Endothelial cell (in vitro differentiated cells): ENCODE measurements at places on chromosomes 12 and 14. TPM values are rescaled to one million over a fixed set of nuclear protein-coding genes. Genes with fewer than 3 reads are reported as not detected.

Gene SAMD15
- total RNA-seq: 1.7 TPM

Gene RGS6
- total RNA-seq: 15.7 TPM

DNA sequence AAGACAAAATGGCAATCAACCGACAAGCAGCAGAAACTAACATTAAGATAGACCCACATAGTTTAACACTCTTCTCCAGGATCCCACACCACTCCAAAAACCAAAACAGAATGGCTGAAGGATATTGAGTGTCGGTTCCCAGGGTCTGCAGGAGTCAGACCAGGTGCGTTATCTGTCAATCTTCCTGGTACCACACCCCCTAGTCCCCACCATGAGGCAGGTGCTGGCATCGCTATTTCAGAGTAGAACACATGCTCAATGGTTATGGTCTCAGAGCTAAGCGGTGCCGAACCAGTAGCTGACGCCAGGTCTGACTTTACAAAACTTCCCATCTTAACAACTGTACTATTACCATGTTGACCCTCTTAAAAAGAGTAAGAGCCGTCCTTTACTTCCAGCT lies 10.2 kb downstream of the STX2 start:
- no peaks in the 10 kb centered on the region for H3K4me1 ChIP-seq
- H3K27ac ChIP-seq: no peak overlapping the region
- no peak overlapping the region for H3K4me3 ChIP-seq
- H3K36me3 ChIP-seq: no peaks in the 10 kb centered on the region

DNA sequence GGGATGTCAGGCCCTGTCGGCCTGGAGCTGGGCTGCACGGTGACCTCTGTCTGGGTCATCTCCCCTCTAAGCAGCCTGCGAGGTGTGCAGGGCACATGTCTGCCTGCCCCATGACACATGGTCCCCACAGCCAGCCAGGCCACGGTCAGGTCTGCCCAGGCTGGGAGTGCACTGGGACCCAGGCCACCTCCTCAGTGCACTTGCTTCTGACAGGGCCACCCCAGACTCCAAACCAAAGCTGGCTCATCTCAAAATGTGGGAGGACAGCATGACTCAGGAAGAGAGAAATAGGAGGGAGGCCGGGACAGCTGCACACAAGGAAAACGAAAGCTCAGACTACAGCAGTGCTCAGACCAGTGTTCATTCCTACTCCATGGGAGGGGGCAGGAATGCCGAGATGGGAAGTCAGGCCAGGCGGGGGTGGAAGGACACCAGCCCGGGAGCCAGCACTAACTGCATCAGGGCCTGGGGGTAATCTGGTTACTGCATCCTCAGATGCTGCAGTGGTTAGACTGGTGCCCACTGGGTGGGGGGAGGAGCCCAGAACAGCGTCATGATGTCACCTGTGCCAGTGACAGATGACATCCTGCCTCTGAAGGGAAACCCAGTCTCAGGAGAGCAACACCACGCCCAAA lies 4.0 kb downstream of the P2RX2 start:
- H3K27ac ChIP-seq: no peak overlapping the region
- DNase-seq: no peak
- peak overlapping the region; percentile 74 for H3K4me3 ChIP-seq
- H3K36me3 ChIP-seq: peaks cover 27% of the 10 kb centered on the region
- peaks cover 6% of the 10 kb centered on the region for H3K4me1 ChIP-seq
- peaks cover 22% of the 10 kb centered on the region for H3K27me3 ChIP-seq

DNA sequence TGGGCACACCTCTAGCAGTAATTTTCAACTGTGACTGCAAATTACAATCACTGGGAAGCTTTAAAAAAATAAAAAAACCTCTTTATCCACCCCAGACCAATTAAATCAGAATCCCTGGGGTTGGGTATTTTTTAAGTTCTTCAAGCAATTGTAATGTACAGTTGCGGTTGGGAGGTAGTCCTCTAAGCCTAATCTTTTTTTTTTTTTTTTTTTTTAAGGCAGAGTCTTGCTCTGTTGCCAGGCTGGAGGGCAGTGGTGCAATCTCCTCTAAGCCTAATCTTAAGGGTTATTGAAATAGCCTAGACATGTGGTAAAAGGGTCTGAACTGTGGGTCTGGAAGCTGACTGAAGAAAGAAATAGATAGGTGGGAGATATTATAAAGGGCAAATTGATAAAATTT lies 230.5 kb downstream of the AKAP6 start:
- no peak overlapping the region for H3K4me3 ChIP-seq
- H3K27me3 ChIP-seq: no peaks in the 10 kb centered on the region
- no peak for DNase-seq
- H3K36me3 ChIP-seq: no peaks in the 10 kb centered on the region

DNA sequence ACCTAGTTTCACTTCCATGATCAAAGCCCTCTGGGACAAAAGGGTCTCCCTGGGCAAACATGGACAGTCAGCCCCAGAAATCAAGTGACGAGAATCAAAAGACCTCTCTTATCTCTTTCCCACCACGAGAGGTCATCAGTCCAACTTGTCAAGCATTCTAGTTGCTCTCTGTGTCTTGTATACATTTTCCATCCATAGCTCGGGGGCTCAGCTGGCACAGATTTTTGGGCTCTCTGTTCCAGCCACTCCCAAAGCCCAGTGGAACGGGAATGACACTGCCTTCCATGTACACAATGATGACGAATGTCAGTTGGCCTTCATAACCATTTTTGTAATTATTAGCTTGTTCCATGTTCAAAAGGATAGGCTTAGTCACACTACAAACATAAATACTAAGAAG lies 29.7 kb downstream of the NOS1 start:
- peaks cover 12% of the 10 kb centered on the region for H3K27me3 ChIP-seq
- H3K27ac ChIP-seq: no peak overlapping the region
- no peak for DNase-seq
- no peaks in the 10 kb centered on the region for H3K36me3 ChIP-seq
- peaks cover 10% of the 10 kb centered on the region for H3K4me1 ChIP-seq
- no peak overlapping the region for H3K4me3 ChIP-seq

GRCh38 chr14:57317248-57317833 lies 48.6 kb downstream of the AP5M1 start:
- no peak overlapping the region for H3K27ac ChIP-seq
- H3K4me1 ChIP-seq: peaks cover 6% of the 10 kb centered on the region
- H3K36me3 ChIP-seq: no peaks in the 10 kb centered on the region
- no peak overlapping the region for H3K4me3 ChIP-seq
- peak; percentile 80 for DNase-seq
- peaks cover 1% of the 10 kb centered on the region for H3K27me3 ChIP-seq

DNA sequence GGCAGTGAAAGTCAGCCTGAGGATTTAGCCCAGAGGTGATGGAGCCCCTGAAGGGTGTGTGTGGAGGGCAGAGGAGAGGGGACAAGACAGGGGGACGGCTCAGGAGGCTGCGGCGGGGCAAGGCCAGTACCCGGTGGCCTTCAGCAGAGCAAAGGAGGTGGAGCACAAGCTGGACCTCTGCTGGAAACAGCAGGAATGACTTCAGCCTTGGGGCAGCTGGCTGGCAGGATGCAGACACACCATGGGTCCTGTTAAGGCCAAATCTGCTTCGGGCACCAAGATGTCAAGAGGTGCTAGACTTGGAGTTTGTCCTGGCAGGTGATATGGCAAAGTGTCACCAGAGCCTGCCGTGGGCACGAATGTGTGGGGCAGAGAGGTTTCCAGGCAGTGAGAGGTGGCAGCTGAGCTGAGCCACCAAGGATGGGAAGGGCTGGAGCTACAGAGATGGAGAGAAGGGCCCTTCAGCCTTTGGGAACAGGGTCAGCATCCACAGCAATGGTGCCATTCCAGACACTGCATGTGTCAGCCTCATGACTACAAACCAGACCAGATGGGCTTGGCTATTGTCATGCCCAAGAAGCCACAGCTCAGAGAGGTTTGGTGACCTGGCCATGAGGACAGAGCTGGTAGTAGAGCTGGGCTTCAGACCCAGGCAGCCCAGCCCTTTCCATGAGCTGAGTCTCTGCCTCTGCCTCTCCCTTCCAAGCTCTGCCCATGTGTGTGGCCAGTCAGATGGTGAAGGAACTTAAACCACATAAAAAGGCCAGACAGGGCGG lies 91.9 kb downstream of the LGMN start:
- DNase-seq: no peak
- H3K4me3 ChIP-seq: peak overlapping the region; percentile 65

DNA sequence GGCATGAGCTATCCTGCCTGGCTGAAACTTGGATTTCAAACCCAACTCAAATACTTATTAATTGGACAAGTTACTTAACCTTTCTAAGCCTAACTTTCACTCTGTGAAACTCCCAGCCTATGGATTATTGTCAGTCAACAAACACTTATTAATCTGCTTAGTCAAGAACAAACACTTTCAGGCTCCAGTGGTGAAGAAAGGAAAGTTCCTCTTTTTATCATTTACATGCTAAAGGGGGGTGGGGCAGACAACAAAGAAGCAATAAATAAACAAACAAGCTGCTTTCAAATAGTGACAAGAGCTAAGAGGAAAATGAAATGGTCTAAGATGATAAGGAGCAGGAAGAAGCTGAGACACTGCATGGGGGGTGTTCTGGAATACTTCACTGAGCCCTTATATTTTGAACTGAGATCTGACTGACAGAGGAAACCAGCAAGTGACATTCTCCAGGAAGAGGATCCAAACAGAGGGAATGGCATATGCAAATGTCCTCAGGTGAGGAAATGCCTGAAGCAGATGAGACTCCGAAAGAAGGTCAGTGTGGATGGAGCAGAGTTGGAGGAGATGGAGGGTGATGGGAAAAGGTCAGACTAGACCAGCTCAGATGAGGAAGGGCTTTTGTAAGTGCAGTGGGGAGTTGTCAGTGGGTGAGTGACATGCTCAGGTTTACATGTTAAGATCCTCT lies 259.6 kb downstream of the ITPR2 start:
- peaks cover 12% of the 10 kb centered on the region for H3K36me3 ChIP-seq
- peak overlapping the region; percentile 0 for H3K4me3 ChIP-seq
- H3K27ac ChIP-seq: peak overlapping the region; percentile 71
- DNase-seq: no peak
- peaks cover 4% of the 10 kb centered on the region for H3K27me3 ChIP-seq
- peaks cover 21% of the 10 kb centered on the region for H3K4me1 ChIP-seq

DNA sequence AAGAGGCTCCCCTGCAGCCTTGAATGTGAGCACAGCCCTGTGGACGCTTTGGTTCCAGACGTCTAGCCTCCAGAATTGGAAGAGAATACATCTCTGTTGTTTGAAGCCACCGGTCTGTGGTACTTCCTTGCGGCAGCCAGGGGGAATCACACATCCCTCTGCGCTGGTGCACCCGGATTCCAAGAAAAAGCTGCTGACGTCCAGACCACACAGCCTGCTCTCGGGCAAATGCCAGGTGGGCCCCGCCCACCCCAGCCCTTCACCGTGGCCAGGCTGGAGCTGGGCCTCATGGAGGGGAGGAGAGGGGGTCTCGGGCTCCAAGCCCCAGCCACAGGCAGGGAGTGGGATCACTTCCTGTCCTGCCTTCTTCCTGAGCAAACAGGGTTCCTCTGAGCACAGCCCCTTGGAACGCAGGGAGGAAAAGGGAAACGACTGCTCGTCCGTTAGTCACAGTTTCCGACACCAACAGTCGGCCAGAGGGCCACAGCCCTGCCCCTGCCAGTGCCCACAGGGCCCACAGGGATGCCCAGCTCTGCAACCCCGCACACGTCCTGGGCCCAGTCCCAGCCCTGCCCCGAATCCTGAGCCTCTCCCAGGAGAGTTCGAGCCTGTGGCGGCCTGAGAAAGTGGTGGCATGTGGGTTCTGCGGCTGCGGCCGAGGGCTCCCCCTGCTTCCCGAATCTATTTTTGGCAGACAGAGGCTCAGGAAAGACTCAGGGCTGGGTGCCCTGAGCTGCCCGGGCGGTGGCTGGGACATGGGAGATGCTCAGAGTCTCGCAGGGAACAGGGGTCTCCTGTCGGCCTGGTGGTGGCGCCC lies 85.3 kb downstream of the RFLNA start:
- peaks cover 16% of the 10 kb centered on the region for H3K36me3 ChIP-seq
- DNase-seq: peak; percentile 59
- H3K27ac ChIP-seq: peak overlapping the region; percentile 96
- peaks cover 28% of the 10 kb centered on the region for H3K4me1 ChIP-seq
- peaks cover 13% of the 10 kb centered on the region for H3K27me3 ChIP-seq
- no peak overlapping the region for H3K4me3 ChIP-seq

DNA sequence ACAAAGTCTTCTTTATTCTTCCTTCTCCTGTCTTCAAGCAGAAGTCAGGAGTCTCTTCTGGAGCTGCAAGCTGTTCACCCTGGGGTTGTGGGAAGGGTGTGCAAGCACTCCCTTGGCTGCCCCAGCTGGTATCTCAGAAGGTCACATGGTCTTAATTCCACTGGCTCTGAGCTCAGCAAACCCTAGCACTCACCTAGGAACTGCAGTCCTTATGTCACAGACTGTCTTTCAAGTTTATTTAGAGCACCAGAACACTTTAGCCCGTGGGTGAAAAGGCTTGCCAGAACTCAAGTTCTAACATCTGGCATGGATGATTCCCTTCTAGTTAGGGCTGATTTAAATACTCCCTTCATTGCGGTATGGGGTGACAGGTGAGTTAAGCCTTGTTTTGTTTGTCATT lies 379.0 kb downstream of the CCER1 start:
- no peak overlapping the region for H3K27ac ChIP-seq
- H3K4me1 ChIP-seq: no peaks in the 10 kb centered on the region
- DNase-seq: no peak
- no peaks in the 10 kb centered on the region for H3K27me3 ChIP-seq
- no peak overlapping the region for H3K4me3 ChIP-seq

DNA sequence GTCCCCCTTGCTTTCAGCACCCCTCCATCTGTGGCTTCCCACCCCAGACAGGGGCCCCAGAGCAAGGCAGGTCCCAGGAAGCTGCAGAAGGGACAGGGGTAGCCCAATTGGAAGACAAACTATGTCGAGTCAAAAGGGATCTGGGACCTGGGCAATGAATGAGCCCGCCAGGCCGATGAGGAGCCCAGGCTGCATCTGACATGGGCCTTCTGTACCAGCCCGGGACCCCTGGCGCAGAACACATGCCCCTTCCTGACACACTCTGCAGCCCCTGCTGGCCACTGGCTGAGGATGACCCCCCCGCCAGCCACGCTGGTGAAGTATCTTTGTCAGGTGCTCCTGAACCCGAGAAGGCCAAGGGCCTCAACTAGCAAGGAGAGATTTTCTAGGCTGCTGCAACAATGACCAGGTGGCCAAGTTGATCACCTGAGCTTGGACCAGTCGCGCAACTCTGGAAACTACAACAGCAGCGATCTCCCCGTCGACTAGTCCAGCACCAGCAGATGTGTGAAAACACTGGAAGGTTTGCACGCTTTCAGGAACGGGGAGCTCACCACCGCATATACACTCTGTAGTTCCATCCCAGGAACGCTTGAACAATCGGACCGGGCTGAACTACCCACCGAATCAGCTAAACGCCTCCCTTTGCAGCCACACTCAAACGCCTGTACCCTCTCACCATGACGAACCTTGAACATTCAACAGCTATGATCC lies 119.0 kb downstream of the NCOR2 start:
- H3K36me3 ChIP-seq: peaks cover 23% of the 10 kb centered on the region
- H3K27ac ChIP-seq: no peak overlapping the region
- DNase-seq: no peak
- H3K4me3 ChIP-seq: no peak overlapping the region
